ENCODE measurements at places on chromosomes 5 and 9.

- no peaks in the 10 kb centered on the region for H3K27me3 ChIP-seq
- no peaks in the 10 kb centered on the region for H3K36me3 ChIP-seq
- H3K4me3 ChIP-seq, result no peak overlapping the region
- no peak overlapping the region for H3K27ac ChIP-seq
These were observed 117.5 kb upstream of the ZNF462 start for GRCh38 chr9:106745457-106745856.

DNA sequence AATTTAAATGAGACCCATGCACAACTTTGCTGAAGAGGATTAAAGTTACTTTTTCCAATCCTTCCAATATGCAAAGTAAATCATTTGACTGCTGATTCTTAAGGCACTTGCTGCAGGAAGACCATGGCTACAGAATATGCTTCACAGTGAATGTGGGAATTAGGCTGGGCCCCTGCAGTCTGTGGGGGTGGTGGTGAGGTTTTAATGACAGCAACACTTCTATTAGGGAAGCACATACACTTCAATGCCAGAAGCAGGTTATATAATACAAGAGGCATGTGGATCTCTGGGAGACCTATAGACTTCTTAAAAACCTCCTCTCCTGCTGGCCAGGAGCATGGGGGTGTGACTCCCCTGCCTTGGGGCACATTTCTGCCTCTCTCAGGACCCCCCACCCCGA, 124.5 kb upstream of the KLF9 start:
- no peak overlapping the region for H3K4me3 ChIP-seq
- H3K36me3 ChIP-seq, result no peaks in the 10 kb centered on the region
- H3K4me1 ChIP-seq, result peaks cover 7% of the 10 kb centered on the region

DNA sequence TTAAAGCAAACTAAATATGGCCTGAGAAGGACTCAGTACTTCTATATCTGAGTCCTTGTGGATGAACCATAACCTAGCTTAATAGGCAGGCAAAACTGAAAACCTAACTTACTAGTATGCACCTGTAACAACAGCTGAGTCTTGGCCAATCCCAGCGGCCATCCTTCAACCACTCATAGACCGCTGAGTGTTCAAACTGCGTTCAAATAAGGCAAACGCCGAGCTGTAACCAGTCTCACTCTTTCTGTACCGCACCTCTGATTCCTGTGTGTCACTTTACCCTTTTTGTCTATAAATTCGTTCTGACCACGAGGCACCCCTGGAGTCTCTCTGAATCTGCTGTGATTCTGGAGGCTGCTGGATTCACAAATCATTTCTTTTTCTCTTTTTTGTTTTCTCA, 170.5 kb downstream of the COL23A1 start:
- no peak overlapping the region for H3K27ac ChIP-seq
- H3K4me3 ChIP-seq, result no peak overlapping the region
- no peaks in the 10 kb centered on the region for H3K36me3 ChIP-seq
- no peaks in the 10 kb centered on the region for H3K27me3 ChIP-seq
- H3K4me1 ChIP-seq, result peaks cover 3% of the 10 kb centered on the region

- DNase-seq, result no peak
- H3K27me3 ChIP-seq, result no peaks in the 10 kb centered on the region
- no peak overlapping the region for H3K4me3 ChIP-seq
- peak overlapping the region; percentile 97 for H3K27ac ChIP-seq
- H3K4me1 ChIP-seq, result peaks cover 52% of the 10 kb centered on the region
- H3K36me3 ChIP-seq, result peaks cover 67% of the 10 kb centered on the region
These were observed 25.3 kb downstream of the OSMR start for GRCh38 chr5:38871058-38871605.

DNA sequence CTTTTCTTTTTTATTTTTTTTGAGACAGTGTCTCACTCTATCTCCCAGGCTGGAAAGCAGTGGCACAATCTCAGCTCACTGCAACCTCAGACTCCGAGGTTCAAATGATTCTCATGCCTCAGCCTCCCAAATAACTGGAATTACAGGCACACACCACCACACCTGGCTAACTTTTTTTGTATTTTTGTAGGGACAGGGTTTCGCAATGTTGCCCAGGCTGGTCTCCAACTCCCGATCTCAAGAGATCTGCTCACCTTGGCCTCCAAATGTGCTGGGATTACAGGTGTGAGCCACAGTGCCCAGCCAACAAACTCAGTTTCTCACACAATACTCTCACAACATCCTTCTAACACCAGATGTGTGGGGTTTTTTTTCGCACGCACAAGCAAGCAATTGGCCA, 22.1 kb downstream of the AFF4 start:
- no peak overlapping the region for H3K4me3 ChIP-seq
- H3K27me3 ChIP-seq, result no peaks in the 10 kb centered on the region
- H3K4me1 ChIP-seq, result no peaks in the 10 kb centered on the region
- no peak overlapping the region for H3K27ac ChIP-seq
- H3K36me3 ChIP-seq, result peaks cover 24% of the 10 kb centered on the region

DNA sequence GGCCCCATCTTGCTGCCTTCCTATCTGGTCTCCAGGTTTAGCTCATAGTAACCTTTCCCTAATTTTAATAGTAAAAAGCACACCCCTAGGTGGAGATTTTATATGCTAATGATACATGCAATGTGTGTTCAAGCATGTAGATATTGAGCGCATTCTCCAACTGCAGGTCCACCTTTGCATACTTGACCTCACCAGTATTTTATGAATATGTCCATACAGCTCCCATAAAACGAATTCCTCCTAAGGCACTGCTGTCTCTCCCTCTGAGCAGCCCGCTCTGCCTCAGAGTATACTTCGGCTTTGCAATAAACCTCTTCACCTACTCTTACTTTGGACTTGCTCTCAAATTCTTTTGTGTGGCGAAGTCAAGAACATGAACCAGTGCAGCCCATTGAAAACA, 153.3 kb downstream of the RAB3C start:
- no peaks in the 10 kb centered on the region for H3K36me3 ChIP-seq
- H3K4me3 ChIP-seq, result no peak overlapping the region
- H3K27me3 ChIP-seq, result peaks cover 17% of the 10 kb centered on the region

- no peak overlapping the region for H3K4me3 ChIP-seq
- no peak overlapping the region for H3K27ac ChIP-seq
- no peaks in the 10 kb centered on the region for H3K27me3 ChIP-seq
- H3K36me3 ChIP-seq, result no peaks in the 10 kb centered on the region
- H3K4me1 ChIP-seq, result no peaks in the 10 kb centered on the region
- DNase-seq, result no peak
These were observed 785.3 kb upstream of the RIOK2 start for GRCh38 chr5:97968346-97968745.

GRCh38 chr9:122202111-122202510, 26.6 kb downstream of the LHX6 start:
- DNase-seq, result no peak
- H3K27ac ChIP-seq, result no peak overlapping the region
- no peaks in the 10 kb centered on the region for H3K36me3 ChIP-seq
- H3K4me3 ChIP-seq, result no peak overlapping the region
- no peaks in the 10 kb centered on the region for H3K4me1 ChIP-seq

DNA sequence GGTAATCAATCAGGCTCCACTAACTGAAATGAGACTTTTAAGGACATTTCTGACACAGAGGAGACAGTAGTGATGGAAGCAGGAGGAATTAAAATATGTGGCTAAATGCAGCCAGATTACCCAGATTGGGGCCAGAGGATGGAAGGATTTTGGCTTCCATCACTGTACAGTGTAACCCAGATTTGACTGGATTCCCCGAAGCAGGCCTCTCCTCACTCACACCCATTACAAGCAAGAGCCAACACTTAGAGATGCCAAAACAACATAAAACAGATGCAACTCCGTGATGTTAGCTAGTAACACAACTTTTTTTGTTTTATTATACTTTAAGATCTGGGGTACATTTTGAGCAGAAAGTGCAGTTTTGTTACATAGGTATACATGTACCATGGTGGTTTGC, 17.6 kb downstream of the TEK start:
- H3K27me3 ChIP-seq, result no peaks in the 10 kb centered on the region
- no peaks in the 10 kb centered on the region for H3K36me3 ChIP-seq
- DNase-seq, result no peak
- peaks cover 21% of the 10 kb centered on the region for H3K4me1 ChIP-seq

DNA sequence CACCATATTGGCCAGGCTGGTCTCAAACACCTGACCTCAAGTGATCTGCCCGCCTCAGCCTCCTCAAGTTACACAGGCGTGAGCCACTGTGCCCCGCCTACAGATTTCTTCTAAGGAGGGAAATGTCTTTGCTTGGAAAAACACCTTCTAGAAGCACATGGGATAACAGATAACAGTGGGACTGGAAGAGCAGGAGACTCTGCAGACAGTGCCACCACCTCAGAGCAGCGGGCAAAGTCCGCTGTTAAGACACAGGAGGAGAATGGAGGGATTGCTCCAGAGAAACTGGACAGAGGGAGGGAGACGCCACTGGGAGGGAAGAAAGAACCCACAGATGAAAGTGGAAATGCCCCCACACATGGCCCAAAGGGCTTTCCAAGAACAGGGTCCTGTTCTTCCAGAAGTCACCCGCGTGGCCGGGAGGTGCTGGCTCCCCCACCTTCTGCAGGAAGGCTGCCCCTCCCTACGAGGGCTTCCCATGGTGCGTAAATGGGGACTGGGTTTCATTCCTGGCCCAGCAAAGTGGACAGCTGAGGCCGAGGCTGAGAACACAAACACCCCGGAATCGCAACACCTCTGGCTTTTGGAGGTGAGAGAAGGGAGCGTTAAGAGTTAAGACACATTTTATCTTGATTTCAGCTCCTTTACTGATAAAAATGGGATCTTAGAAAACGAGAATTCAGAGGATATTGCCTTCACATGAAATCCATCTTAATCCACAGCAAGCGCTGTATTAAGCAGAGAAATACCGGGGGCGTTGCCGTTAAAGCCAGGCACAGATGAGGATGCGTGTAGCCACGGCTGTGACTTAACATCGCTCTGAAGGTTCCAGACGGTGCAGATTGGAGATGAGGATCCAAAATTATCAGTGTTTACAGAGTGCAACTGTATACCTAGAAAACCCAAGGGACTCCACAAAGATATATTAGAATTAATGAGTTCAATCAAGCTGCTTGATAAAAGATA, 11.2 kb downstream of the ADAMTS2 start:
- H3K27ac ChIP-seq, result no peak overlapping the region
- no peak for DNase-seq
- H3K27me3 ChIP-seq, result no peaks in the 10 kb centered on the region
- H3K36me3 ChIP-seq, result no peaks in the 10 kb centered on the region
- H3K4me3 ChIP-seq, result no peak overlapping the region
- no peaks in the 10 kb centered on the region for H3K4me1 ChIP-seq

DNA sequence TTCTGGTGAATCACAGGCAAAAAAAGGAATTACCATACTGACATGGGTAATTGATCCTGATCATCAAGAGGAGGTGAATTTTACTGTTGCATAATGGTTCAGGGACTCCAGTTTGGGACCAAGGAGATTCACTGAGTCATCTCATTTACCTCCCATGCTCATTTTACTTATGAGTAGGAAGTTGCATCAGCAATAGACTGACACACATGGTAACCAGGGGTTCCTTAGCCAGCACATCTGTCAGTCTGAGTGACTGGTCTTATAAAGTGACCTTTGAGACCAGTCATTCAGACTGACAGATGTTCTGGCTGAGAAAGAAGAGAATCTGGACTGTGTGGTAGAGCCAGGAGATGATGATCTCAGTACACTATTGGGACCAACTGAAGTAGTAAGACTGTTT, 384.6 kb upstream of the CD180 start:
- DNase-seq, result no peak
- no peak overlapping the region for H3K4me3 ChIP-seq
- H3K27ac ChIP-seq, result no peak overlapping the region
- no peaks in the 10 kb centered on the region for H3K27me3 ChIP-seq
- peaks cover 18% of the 10 kb centered on the region for H3K4me1 ChIP-seq
- no peaks in the 10 kb centered on the region for H3K36me3 ChIP-seq

DNA sequence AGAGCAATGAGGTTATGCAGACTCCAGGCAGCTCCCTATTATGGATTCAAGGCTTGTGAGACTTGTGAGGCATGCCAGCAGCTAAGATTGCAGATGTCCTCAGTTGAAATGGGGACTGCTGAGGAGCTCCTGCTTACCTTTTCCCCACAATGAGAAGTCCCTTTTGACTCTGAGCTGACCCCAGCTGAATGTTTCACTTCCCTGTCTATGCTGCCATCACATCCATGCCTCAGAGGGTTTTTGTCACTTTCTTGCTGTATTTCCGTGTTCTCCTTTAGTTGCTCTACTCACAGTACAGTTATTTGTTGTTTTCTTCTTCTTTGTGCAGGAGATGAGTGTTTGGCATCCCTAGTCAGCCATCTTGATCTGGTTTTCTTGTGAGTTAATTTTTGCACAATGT, 18.8 kb upstream of the OR2S2 start:
- H3K4me3 ChIP-seq, result no peak overlapping the region
- DNase-seq, result no peak
- H3K27me3 ChIP-seq, result peaks cover 9% of the 10 kb centered on the region
- no peak overlapping the region for H3K27ac ChIP-seq
